ENCODE measurements at places on chromosomes 5 and 9.

DNA sequence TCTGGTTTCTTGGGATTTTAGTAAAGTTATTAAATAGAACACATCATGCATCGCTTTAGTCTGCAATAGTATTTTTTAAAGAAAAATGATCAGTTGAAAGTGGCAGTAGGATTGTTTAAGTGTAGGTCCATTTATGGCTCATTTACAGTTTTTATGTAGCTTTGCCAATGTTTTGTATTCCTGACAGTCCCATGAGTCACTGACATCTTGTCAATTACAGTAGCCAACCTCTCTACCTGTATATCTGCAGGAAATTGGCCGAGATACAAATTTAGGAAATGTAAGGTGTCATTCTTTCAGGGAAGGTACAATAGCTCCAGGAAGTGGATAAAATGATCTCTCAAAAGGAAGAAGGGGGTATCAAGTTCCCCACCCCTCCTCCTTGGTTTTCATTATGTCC lies 47.7 kb upstream of the MTAP start:
- DNase-seq, result no peak

DNA sequence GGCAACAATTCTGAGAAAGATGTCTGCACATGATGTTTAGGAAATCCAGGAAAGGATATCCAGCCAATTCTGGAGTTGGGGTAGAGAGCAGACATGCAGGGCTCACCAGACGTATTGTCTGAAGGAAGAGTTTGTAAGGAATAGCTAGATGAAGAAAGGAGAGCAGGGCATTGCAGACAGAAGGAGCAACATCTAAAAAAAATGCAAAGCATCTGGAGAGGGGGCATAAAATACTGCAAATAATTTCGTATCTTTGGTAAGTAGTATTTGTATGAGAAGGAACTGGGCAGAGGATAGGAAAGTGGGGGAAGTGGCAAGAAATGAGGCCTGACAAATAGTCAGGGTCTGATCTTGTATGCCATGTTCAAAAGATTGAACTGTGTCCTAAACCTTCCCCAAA lies 74.8 kb downstream of the MACIR start:
- DNase-seq, result no peak

- DNase-seq, result no peak
Observed at GRCh38 chr9:70932097-70932496, 189.3 kb downstream of the TRPM3 start.

GRCh38 chr5:89827359-89827758 lies 582.2 kb downstream of the CETN3 start:
- DNase-seq, result no peak

GRCh38 chr5:37606148-37606547 lies 227.0 kb downstream of the WDR70 start:
- no peak for DNase-seq

GRCh38 chr9:137486545-137487453 lies 27.7 kb upstream of the NSMF start:
- no peak for DNase-seq

DNA sequence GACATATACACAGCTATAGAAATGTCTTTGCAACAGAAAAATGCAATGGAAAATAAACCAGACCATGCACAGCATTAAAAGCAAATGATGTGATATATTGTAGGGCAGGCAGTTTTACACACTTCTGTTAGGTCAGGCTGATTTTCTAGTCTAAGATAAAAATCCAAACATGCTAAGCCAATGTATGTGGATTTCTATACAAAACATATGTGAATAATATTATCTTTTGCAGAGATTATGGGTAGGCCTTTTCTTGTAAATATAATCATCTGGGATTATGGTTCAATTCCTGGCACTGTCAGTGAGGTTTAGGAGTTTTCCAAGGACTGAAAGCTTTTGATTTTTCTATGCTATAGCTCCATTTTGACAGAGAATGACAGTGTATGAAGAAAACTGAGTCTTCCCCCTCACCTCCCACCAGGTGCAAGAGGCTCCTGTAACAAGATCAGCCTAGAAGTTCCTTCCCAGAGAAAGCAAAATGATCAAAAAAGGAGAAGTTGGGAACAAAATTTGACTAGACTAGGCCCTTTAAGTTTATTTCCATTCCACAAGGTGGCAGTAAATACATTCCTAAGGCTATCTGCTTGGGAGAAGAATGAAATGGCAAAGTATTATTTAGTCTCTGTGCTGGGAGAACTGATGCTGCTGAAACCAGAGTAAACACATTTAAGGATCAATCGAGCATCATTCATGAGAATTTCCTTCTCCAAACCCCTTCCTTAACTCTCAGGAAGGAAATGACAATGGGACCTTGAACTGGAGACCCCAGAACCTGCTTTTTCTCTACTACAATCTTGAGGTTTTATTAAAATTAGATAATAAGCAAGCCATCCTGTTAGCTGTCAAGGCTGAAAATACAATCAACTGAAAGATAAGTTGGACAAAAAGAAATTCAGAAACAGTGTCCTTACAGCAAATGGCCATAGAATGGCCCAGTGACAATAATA lies 133.0 kb upstream of the TUT7 start:
- DNase-seq, result no peak

- DNase-seq, result no peak
Observed at GRCh38 chr5:178350361-178351220, 118.0 kb upstream of the PHYKPL start.

GRCh38 chr5:81534441-81534840 lies 140.5 kb upstream of the ACOT12 start:
- no peak for DNase-seq

DNA sequence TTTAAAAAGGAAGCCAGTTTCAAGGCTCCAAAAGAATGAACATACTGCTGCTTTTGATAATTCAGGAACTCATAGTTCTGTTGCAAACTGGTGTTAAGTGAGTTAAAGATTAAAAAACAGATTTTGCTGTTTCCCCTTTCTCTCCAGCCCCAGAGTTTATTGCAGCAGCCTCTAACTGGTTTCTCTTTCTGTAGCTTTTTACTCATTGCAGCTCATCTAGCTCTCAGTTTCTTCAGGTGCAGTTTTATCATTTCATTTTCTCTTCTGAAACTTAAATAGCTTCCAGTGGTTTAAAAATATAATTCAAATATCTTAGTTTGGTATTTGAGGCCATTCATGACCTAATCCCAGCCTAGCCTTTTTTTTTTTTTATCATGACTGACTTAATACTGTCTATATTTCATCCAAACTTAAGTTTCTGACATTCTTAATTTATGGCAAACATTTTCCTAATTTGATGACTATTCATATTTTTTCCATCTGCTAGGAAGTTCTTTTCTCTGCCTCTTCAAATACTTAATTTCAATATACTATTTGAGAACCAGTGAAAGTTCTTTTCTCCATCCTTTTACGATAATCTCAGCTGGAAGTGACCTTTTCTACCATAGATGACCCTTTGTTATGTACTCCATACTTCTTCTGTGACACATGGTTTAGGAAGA lies 252.7 kb upstream of the GRIA1 start:
- no peak for DNase-seq

GRCh38 chr5:83662558-83662957 lies 58.1 kb downstream of the HAPLN1 start:
- DNase-seq, result no peak

DNA sequence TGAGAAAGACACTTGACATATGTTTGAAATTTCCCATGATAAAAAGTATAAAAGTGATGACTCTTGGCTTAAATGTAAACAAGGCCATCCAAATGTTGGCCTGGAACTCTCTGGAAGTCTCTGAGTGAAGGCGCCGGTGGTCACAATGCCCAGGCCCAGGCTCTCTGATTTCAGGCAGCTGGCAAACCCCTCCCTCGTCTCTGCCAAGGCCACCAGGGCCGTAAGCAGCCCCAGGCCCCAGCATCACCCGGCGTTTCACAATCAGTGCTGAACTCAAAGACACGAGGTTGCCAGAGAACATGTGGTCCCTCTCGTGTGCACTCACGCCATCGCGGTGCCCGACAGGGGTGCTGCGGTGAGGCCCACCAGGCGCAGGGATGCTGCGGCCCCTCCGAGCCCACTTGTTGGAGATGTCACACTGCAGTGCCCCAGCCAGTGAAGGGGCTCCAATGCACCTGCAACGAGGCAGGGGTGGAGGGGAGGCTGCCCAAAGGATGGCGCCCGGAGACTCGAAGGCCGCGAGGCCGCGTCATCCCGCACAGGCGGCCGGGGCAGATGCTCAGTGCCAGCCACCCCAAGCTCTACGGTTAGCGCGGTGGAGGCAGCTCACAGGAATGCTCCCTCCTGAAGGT lies 15.0 kb downstream of the LPCAT1 start:
- no peak for DNase-seq

GRCh38 chr9:15138357-15138686 lies 168.7 kb downstream of the TTC39B start:
- DNase-seq, result no peak

DNA sequence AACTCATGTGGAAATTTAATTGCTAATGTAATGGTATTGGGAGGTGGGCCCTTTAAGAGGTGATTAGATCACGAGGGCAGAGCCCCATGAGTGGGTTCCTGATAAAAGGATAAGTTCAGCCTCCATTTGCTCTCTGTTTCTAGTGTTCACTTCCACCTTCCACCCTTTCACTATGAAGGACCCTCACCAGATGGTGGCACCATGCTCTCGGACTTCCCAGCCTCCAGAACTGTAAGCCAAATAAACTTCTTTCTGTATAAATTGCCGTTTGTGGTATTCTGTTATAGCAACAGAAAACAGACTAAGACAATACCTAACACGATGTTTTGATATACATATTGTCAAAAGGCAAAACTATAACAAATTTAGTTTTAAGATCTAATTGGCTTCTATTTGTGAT lies 166.2 kb downstream of the DEPDC1B start:
- no peak for DNase-seq

All from stimulated activated CD4-positive, alpha-beta T cell treated with anti-CD3 and anti-CD28 coated beads, Interleukin-12 subunit alpha, Interleukin-12 subunit beta, amount 100 ng/mL, for 24 hours (primary cell).